IPS DF 19.7 (cell line): ENCODE measurements at places on chromosomes 3 and 15.

GRCh38 chr15:43939070-43939469, 112.3 kb downstream of the WDR76 start:
- DNase-seq = no peak

- DNase-seq = no peak
These were observed 13.0 kb downstream of the MEF2A start for GRCh38 chr15:99578809-99579208.

DNA sequence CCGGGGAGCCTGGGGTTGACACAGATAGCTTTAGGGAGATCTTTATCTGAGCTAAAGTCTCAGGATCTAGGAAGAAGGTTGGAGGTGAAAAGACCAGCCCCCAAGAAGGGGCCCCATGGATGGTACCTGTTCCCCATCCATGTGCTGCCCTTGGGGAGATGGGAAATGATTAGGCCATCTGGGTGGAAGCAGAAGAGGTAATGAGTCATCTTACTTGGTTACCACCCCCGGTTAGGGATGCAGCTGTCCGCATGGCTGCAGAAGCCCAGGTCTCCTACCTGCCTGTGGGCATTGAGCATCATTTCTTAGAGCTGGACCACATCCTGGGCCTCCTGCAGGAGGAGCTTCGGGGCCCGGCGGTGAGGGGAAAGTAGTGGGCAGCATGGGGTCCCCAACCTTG, 3.1 kb upstream of the CPLX3 start:
- no peak for DNase-seq

DNA sequence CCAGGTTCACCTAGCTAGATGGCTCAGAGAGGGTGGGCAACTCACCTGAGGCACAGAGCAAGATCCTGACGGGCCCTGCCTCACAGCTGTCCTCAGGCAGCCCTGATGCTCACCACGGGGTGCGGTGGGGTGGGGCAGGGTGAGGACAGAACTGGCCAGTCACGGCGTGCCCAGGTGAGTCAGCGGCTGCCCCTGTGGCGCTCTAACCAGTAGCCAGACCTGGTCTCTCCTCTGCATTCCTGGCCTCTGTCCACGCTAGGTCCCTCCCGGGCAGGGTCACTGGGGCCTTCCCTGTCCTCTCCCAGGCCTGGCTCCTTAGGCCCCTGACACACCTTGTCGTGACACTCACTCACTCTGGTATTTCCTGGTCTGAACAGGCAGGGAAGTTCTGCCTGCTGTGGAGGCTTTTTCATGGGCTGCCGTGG, 901 bp downstream of the ALS2CL start:
- no peak for DNase-seq

- no peak for DNase-seq
These were observed 230.5 kb downstream of the UNC13C start for GRCh38 chr15:54208786-54209185.

DNA sequence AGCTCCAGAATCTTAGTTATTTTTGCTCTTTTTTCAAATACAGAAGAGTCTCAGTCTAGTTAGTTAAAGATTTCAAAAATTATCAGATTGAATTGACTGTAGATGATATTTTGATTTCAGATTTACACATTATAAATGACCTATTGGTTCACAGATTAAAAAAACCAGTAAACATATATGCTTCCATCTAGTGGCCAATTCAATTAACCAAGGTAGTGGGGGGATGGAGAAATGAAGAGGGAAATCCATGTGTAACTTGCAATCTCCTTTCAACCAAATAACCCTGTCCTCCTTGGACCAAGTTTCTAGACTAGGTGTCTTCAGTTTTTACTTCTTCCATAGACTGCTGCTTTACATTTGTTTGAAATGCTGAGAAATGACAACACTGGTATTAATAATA, 789.8 kb downstream of the ROBO1 start:
- no peak for DNase-seq

DNA sequence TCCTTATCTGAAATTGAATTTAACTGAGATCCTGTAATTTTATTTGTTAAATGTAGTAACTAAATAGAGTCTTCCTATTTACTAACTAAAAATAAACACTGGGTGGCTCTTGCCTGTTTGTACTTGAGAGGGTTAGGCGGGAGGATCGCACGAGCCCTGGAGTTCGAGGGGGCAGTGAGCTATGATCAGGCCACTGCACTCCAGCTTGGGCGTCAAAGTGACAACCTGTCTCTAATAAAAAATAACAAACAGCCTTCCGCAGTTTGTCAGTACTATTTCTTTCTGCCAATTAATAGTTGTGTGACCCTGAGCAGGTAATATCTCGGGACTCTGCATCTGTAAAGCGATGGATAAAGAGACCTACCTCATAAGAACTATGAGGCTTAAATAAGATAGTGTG, 768 bp upstream of the PDE12 start:
- DNase-seq = no peak
